Epithelial cell of proximal tubule (primary cell): ENCODE measurements at places on chromosomes 5 and 9. TPM values are rescaled to one million over a fixed set of nuclear protein-coding genes. Genes with fewer than 3 reads are reported as not detected.
A peak's percentile ranks its signal among the peaks of the same experiment; 100 is the strongest.

GRCh38 chr5:171714261-171714660, 71.4 kb upstream of the SMIM23 start:
- DNase-seq: no peak

DNA sequence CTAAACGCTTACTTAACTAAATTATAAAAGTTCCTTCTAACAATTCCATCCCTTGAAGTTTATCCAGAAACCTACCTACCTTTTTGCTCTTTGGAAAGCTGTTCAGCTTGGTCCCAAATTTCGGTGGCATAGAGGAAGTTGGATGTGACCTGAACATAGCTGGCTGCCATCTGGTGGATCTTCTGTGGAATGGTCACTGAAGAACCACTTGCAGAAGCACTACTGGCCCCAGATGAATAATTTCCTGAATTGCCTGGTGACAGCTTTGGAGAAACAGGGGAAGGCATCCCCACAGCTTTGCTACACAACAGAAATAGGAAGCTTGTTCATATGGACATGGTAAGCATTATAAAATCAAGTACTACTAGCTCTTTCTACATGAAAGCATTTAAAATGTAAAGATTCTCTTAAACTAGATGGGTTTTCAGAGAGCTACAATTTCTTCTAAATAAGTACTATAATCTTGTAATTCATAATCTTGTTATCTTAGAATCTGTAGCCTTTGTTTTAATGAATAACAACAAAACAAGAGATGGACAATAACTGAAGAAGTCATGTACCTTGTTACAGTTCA, 9.9 kb downstream of the LEAP2 start:
- no peak for DNase-seq

DNA sequence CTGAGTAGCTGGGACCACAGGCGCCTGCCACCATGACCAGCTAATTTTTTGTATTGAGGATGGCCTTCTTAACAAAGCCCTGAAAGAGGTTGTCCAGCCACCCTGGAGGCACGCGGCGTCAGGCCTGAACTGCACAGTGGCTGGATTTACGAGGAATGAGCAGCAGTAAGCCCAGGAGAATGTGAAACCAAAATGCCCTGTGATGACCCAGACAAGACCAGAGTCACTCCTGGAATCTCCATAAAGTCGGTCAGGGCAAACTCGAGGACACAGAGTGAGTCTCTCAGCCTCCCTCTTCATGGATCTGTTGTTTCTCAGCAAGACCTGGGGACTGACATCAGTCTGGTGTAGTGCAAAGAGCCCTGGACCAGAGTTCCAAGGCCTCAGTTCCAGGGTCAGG, 53.2 kb upstream of the C5orf58 start:
- DNase-seq: no peak

DNA sequence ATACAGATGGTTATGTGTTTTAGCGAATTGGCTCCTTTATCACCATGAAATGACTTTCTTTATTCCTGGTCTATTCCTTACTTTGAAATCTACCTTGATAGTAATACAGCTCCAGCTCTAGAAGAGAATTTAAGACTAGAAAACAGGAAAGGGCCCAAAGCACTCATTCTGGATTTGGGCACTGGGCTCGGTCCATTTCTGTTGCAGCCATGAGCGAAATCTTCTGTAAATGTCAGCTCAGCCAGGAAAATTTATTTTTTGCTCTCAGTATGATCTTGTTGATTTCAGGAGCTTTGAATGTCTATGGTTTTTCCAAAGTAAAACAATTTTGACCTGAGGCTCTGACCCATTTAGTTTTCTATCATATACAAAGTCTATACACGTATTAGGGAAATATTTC, 104.1 kb downstream of the DIRAS2 start:
- DNase-seq: no peak

- peak; percentile 32 for DNase-seq
Measured at GRCh38 chr5:115351356-115352195, 55.1 kb upstream of the CCDC112 start.

DNA sequence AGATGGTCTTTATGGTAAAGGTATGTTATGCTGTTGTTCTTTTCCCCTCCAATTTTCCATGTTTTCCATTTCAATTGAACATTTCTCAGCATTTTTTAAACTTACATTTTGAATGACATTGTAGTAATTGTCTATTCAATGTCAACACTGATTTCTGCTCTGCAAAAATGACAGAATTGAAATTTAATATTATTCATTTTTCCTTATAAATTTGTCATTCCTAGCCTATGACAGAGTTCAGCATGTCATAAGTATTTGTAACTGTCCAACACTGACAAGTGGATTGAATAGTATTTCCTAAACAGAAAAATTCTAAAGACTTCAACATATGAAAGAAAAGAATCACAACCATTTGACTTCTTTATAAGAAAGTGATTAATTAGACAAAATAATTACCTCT, 1478.3 kb upstream of the CDH6 start:
- no peak for DNase-seq

MOB3B gene
- 2.3 and 2.9 TPM in 2 replicates for total RNA-seq

DNA sequence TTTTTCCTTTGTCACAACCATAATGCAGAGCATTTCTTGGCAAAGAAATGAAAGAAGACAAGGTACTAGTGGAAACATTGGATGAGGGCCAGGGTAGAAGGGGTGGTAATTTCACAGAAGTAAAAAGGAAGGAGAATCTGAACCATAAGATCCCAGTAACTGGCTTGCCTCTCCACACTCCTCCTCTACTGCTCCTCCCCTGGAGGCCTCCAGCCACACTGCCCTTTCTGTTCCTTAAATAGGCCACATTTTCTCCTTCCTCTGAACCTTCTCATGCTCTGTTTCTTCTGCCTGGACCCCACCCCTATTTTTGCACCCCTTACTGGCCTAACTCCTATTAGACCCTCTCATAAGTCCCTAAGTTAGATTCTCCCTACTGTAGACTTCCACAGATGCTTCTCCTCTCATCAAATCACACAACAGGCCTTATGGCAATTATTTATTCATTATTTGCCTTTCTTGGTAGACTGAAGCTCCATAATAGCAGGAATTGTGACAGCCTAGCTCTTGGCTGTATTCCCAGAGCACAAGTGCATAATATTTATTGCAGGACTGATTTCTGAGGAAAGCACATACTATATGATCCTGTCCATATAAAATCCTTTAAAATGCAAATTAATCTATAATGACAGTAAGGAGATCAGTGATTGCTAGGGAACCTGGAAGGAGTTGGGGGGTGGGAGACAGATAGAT, 31.3 kb upstream of the GRIA1 start:
- DNase-seq: no peak

CAVIN4 gene
- total RNA-seq: 0.36 and 0.98 TPM in 2 replicates
